8988T (cell line): ENCODE measurements at places on chromosomes 2 and 18.
A peak's percentile ranks its signal among the peaks of the same experiment; 100 is the strongest.

DNA sequence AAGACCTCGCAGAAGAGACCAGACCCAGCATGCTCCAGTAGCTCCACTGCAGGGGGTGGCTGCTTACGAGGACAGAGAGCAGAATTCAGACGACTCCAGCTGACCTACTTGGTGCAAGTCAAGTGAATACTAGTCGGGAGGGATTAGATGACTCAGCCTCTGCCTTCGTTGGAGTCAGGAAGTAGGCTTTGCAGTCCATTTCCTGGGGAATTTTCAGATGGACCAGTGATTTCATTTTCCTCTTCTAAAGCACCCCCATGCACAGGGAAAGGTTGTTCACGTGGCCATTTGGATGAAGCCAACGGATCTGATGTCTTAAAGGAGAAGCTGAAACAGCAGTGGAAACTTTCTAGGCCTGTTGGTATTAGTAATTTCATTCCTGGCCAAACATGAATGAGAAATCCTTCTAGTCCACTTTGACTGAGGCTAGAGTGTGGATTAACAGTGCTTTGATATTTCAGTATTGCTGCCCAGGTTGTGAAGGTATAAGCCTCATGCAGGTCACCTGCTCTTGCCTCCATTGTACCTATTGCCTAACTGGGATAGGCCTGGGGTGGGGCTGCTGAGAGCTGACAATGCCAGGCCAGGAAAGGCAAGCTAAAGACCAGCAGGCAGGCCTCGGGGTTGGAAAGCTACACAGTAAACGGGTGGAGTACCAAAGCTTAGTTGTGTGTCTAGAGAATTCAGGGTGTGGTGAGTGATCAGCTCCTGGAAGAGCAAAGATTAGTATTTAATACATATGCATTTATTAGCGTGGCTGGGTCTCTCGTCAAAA is 117.6 kb upstream of the FOSL2 start:
- DNase-seq, result peak; percentile 29

GRCh38 chr2:147345246-147345645 is 499.6 kb upstream of the ACVR2A start:
- no peak for DNase-seq

DNA sequence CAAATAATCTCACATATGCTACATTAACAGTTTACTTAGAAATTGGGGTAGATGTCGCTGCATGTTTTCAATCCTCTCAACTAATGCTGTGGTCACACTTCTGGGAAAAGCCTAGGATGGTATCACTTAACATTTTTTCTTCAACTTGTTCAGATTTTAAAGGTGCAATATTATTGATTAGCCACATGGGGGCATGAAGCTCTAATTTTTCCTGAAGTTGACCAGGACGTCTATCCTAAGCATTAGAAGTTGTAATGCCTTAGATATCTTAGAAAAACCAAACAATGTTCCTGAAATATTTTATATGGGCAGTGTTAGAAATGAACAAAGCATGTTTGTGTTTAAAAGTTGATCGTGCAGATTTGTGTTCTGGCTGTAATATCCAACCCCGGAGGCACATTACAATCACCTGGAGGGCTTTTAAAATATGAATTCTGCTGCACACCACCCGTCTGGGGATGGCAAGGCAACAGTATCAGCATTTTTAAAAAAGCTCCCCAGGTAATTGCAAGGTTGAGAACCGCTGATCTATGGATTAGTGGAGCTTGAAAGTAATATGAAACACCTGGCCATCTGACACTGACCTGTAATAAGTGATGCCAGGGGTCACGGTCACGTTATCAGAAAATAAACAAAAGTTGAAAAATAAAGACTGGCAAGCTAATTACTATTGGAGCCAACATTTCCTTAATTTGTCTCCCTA is 100.5 kb upstream of the LMAN1 start:
- DNase-seq, result no peak

GRCh38 chr2:240965296-240965904 is 33.0 kb upstream of the SNED1 start:
- DNase-seq, result no peak

- no peak for DNase-seq
Observed at GRCh38 chr18:22109535-22109934, 59.9 kb upstream of the GATA6 start.

DNA sequence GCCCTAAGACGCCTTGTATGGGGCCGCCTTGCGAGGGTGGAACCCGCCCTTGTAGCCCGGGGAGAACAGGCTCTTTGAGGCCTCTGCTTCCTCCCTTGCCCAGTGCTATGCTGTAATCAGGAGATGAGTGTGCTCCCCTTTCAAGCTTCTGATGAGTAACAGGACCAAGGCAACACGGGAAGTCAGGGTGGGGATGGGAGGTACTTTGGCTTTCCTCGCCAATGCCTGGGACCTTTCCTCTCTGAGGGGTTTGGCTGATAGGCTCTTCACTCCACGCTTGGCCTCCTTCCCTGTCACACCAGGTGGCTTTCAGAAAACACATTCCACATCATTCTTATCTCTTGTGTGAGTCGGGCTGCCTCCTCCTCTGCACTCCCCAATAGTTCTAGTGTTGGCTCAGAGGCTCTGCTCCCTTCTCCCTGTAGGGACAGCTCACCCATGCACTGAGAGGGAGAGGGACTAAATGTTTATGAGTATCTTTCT is 223.7 kb upstream of the TRIB2 start:
- no peak for DNase-seq

GRCh38 chr2:240629968-240630770 is 4.9 kb downstream of the GPR35 start:
- DNase-seq, result peak; percentile 14

GRCh38 chr2:215080545-215080944 is 57.9 kb downstream of the ABCA12 start:
- DNase-seq, result no peak

- peak; percentile 90 for DNase-seq
Observed at GRCh38 chr2:130836501-130837174, at the start of gene ARHGEF4. ARHGEF4 (plus strand) TSS chr2:130836914; CDS start chr2:130836954, 40 bp downstream.

DNA sequence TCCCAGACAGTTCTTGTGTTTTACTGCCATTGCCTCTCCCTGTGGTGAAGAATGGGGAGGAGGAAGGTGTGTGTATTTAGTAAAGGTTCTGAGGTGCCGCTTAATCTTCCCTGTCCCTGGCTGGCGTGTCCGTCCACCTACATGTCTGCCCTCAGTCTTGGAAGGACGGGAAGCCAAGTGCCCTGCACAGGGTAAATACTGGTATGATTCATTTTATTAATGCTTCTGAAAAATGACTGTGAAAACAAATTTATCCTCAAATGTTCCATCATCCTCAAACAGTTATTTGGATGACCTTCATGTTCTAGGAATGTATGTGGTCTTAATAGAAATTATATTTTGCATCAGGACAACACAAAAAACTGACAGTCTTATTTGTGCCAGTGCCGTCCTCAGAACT is 6.6 kb downstream of the EPAS1 start:
- DNase-seq, result no peak

DNA sequence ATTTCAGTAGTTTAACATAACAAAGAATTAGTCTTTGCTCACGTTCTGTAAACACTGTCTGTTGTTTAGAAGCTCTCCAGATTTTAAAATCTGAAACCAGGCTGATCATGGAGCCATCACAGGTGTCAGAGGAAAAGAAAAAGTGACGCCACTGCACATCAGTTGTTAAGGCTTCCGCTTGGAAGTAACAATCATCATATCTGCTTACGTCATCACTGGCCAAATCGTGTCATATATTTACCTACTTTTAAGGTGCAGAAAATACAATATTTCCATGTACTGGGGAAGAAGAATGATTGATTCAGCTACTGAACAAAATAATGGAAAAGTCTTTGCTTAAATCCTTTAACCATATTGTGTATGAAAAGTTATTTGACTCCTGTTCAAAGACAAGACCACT is 382.6 kb upstream of the MC4R start:
- DNase-seq, result no peak
